Stimulated activated CD4-positive, alpha-beta T cell treated with anti-CD3 and anti-CD28 coated beads, Interleukin-4, amount 100 ng/mL, for 4 hours (primary cell): ENCODE measurements at places on chromosomes 11 and 22.

DNA sequence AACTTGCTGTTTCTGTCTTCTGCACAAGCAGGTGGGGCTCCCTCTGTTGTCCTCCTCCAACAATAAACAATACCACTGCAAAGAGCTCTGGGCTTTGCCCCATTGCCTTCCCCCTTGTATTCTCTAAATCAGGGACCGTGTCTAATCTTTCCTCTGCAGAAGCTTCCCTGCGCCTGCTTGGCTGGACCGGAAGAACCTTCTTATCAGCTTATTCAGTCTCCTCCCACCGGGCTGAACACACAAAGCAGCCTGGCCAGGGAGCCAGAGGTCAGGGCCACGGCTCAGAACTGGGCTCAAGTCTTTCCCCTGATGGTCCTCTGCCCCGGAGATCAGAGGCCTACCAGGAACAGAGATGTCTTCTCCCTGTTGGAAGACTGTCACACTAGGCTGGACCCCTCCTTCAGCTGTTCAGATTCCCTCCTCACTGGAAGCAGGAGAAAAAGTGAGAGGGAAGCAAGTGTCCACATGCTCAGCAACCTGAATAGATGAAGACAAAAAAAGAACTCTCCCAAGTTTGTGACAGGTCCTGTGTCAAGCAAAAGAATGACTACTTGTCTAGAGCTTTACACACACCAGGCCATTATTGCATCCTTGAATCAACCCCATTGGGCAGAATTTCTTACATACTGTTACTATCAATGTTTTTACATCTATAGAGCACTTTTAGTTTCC is 63.7 kb downstream of the RAB30 start:
- DNase-seq: no peak

DNA sequence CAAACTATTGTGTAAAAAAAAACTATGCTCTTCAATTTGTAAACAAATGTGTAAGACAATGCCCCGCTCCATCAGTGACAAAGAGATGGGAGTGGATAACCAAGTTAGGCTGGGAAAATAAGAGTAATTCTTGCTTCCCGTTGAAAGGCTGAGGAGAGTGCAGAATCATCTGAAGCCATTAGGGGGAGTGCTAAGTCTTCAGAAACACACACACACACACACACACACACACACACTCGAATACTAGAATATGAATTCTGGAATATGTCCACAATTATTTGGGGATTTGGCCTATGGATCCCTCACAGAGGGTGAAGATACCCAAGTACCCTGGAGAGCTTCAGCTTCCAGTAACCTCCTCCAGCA is 27.8 kb upstream of the ROBO3 start:
- DNase-seq: no peak

GRCh38 chr11:60842668-60843600 is 1.0 kb downstream of the CCDC86 start:
- no peak for DNase-seq

DNA sequence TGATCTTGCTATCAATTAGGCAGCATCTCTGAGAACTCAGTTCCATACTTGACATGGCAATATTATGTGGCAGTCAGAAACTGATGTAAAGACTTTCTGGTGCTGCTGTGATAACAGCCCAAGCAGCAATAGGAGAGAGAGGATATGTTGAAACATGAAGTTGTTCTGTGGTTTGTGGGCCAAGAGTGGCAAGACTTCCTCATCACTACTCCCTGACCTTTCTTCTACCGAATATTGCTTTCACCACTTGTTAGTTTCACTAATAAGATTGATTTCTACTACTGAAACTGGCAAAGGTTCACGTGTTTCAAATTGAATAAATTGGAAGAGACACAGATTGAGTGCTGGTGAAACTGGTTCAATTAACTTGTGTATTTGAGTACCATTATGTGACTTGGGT is 852.6 kb upstream of the RAG2 start:
- DNase-seq: no peak

DNA sequence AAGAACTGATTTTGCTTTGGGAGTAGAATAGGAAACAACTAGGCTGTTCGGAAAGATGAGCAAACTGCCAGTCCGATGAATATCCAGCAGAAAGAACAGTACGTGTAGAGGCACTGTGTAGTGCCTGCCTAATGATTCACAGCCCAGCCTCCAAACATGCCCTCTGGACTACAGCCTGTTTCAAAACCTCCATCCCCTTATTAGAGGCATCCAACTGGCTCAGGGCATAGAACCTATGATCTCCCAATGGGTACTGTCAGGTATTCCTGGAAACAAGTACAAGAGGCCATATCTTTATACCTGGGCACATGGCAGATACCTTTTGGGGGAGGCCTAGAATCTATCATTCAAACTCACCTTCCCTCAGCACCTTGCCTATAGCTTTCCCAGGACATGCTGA is 4.9 kb downstream of the RRP8 start:
- DNase-seq: no peak
